ENCODE measurements at places on chromosomes 7 and 10.

DNA sequence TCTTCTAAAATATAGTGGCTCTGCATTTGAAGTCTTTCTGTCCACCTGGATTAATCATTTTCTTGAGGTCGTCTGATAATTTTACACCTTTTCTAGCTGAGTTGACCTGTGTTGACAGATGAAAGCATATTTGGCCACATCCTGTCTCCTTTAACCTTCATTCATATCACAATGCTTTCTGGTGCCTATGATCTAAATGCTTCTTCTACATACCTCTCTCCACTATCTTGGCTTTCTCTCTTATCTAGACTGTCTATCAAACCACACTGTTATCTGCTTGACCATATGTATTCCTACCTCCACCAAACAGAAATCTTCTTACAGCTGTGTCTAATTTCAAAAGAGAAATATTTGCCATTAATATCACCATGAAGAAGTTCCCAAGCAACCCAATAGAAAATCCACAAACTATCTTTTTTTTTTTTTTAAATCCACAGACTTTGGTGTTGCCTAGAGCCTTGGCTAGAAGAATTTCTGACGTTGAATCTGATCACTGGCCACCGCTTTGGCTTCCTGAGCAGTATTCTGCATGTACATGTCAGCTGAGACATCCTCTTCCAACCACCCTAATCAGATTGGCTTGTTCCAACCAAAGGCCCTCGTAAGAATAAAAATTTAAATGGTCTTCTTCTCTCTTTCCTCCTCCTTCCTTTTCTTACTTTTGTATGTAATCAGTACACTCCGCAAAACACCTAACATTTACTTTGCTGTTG lies 66.3 kb upstream of the SP4 start:
- DNase-seq: no peak

DNA sequence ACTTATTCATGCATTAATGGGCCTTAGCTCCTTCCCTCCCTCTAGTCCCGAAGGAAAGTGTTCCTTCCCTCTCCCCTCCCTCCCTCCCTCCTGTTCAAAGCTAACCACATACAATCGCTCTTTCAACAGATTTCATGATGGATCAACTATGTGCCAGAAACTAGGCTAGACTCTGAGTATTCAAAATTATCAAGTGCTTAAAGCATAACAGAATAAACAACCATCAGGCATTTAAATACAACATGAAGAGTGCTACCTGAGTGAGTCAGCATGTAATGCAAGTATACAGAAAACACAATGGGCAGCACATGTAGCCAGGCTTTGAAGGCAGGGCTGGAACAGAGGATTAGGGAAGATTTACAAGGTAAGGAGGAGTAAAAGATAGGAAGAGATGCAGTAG lies 11.3 kb downstream of the CHCHD3 start:
- no peak for DNase-seq

GRCh38 chr7:140674899-140675701 lies 2.4 kb downstream of the ADCK2 start:
- DNase-seq: no peak

DNA sequence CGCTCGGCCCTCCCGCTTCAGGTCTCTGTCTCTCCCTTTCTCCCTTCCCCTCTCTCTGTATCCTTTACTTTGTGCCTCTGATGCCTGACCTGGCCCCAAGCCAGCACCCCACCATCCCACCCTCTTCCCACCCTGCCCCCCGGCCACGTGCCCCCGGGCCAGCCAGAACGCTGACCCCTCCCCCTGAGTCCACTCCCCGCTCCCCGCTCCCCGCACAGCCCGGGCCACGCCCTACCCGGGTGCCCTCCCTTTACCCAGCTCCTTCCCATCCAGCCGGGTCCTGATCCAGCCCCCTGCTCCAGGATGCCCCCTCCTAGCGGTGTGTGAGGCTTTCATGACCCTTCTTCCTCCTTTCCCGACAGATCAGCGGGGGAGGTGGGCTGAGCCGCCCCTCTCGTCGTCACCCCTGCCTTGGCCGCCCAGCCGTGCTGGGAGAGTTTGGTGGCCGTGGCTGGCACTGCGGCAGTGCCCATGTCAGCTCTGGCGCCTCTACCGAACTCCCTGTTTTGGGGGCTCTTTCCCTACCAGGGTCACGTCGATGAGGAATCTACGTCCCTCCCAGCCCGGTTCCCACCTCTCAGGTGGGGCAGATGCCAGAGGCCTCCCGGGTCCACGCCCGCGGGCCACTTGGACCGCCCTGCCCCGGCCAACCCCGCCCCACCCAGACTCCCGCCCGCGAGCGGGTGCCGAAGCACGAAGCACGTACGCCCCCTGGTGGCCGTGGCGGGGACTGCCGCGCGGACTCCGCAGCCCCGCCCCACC lies 127.4 kb downstream of the UBE2H start:
- peak; percentile 99 for DNase-seq

DNA sequence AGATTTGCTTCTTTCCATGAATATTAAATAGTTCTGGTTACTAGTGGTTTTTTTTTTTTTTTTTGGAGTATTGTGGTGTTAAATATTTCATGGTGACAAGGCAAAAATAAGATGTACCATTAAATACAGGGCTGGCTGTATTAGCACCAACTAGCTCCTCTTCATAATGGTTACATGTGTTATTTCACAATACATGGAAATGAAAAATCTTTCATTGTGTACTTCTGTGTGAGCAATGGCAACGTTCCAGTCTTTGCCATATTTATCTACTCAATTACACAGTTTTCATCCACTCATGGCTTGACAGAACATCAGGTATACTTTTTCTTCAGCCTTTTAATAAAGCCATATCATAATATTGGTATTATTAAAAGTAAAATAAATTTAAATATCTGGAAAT lies 394.7 kb upstream of the GRM3 start:
- no peak for DNase-seq

DNA sequence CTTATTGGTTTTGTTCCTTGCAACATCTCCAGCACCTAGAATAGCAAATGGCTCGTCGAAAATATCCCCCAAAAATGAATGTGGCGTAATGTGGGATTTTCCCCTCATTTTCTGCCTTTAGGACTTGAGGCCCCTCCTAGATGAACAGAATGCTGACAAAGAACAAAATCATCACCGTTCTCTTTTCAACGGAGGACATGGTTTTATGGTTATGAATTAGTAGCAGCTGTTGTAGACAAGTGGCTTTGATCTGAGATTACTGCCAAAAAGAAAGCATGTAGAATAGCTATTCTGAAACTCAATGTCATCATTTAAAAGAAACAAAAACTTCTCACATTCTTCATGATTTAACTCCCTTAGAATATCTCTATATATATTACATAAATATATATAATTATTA lies 17.2 kb upstream of the CALN1 start:
- DNase-seq: no peak

GRCh38 chr7:156191090-156191489 lies 378.8 kb upstream of the SHH start:
- DNase-seq: no peak

DNA sequence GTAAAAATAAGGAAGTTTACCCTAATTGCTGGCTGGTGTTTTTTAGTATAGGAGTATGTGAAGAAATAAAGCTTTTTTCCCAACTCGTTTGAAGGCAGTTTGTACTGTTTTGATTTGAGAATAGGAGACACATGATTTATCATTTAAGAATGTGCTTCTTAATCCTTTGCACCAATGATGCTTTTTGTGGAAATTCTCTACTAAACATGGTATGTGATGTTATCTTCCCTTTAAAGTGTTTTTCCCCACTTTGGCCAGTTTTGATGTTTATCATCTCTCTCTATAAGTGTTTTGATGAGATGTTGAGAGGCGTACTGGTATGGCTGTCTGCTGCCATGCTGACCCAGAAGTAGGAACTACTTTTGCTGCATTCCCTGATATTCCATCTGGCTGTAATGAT lies 85.1 kb downstream of the SUGCT start:
- DNase-seq: no peak

DNA sequence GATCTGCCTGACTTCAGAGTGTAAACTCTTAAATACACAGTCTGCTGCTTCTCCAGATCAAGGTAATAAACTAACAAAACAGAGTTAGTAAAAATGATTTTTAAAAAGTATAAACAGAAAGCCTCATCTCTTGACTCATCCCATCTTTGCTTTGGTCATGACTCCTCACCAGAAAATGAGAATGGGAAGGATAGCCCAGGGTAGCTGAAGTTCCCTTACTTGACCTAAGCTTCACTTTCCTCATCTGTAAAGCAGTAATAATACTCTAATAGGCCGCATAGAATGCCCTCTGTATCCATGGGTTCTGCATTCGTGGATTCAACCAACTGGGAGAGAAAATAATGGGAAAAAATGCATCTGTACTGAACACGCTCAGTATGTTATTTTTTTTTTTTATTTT lies 11.3 kb upstream of the SLC25A28 start:
- no peak for DNase-seq

GRCh38 chr7:115678086-115678982 lies 352.2 kb downstream of the TFEC start:
- no peak for DNase-seq

DNA sequence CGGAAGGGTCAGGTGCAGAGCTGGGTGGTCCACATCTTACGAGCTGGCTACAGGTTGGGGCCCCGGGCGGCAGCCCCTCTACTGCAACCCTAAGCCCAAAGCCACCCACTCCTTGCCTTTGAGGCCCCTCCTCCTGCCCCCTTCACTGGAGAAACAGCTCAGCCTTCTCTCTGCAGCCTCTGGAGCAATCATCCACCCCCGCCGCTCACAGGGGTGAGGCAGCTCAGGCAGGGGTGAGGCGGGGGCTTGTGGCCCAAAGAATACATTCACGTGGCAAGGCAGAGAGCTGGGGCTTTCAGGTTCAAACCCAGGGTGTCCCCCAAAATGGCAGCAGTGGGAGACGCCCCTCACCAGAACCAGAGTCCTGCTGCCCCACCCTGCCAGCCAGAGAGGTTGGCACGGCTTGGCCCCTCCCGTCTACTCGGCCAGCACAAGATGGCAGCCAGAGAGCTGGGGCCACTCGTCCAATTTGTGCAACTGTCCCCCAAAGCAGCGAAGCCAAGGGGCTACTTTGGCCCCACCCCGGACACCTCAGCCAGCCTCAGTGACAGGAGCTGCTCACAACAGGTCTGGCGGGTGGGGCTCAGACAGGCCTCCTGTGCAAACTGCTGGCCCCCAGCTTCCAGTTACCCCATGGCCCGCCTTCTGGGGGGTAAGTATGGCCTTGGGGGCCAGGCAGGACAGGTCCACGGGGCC lies 7.2 kb downstream of the GNB2 start:
- no peak for DNase-seq

- DNase-seq: no peak
Observed at GRCh38 chr10:46017733-46018132, 12.7 kb downstream of the NCOA4 start.

DNA sequence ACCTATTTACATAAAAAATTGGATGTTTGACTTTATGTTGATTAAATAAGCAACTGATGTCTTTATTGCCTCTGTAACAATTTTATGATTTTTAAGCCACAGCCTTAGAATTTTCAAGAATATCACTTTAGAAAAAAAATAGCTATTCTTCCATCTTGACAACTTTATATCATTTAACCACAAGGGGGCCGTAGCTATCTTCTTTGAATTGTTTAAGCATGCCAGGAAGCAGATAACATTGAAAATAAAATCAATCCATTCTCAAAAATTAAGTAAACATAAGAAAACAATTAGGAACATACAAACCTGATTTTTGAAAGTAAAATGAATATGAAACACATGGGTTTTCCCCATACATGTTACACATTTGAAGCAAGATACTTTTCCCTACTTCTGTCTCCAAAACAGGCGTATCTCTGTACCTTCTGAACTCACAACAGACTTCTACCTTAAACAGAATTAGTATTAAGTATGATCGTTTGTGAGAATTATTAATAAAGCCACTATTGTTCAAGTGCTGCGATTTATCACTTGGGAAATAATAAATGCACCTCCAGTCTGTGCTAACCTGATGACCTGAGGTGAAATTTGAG lies 209.0 kb downstream of the CACNA2D1 start:
- DNase-seq: no peak

- no peak for DNase-seq
Observed at GRCh38 chr10:3166496-3167290, 5.9 kb downstream of the PITRM1 start.

DNA sequence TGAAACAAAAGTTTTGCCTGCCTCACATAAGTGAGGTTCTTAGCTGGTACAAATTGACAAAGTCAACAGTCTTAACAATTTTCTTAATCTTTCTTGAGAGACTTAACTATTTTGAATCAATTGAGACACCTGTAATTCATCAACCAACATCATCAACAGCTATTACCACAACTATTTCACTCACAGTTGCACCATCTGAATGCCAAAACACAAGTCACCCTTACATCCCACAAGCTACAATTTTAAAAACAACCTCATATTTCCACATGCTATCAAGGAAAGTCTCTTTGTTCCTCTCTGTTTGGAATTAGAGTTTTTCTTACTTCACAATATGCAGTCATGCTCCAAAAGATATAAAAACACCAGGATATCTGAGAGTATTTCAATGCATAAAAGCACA lies 4.9 kb downstream of the SMURF1 start:
- DNase-seq: no peak

GRCh38 chr7:150404172-150404804 lies 25.2 kb downstream of the ZNF775 start:
- no peak for DNase-seq

GRCh38 chr10:73788864-73789658 lies 3.7 kb downstream of the ZSWIM8 start:
- no peak for DNase-seq

DNA sequence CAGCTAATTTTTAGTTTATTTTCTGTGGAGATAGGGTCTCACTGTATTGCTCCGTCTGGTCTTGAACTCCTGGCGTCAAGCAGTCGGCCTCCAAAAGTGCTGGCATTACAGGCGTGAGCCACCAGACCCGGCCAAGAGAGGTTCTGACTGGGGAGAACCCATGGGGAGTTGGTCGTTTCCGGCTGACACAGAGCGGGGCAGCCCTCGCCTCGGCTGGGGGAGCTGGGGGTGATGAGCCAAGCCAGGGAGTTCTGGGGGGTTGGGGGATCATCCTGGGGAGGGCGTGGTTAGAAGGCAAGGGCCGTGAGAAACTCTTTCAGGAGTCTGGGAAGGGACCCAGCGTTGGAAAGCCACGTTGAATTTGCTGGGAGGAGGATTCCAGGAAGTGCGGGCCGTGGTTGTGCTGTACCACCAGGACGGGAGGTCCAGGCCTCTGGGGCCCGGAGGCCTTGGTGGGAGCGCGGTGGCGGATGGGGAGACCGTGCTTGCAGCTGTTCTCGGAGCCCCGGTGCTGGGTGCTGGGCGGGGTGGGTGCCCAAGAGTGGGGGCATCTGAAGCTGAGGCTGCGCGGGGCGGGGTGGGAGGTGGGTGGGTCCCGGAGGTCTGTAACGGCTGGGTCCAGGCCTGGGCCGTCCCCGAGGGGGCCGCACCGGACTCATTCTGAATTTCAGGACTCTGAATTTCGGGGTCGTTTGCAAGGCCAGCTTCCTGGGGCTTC lies 8.4 kb upstream of the ZNF853 start:
- DNase-seq: no peak

- no peak for DNase-seq
Observed at GRCh38 chr7:134850066-134850465, 70.6 kb downstream of the CALD1 start.

Data from stimulated activated CD8-positive, alpha-beta memory T cell treated with anti-CD3 and anti-CD28 coated beads, Interleukin-15, amount 100 ng/mL, for 24 hours (primary cell).